Forelimb muscle (tissue), 1 donor: ENCODE measurements at places on chromosomes 4 and X.

GRCh38 chrX:34578237-34578636 is 78.8 kb downstream of the TMEM47 start:
- peak; percentile 16 for DNase-seq

DNA sequence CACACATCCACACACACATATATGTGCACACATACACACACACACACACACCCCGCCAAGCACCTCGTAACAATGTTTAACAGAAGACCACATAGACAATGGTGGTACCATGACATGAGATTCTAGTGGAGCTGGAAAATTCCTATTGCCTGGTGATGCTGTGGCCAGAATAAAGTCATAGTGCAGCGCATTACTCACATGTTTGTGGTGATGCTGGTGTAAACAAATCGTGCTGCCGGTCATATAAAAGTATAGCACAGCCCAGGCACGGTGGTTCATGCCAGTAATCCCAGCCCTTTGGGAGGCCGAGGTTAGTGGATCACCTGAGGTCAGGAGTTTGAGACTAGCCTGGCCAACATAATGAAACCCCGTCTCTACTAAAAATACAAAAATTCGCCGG is 275.2 kb downstream of the TRIML1 start:
- no peak for DNase-seq

DNA sequence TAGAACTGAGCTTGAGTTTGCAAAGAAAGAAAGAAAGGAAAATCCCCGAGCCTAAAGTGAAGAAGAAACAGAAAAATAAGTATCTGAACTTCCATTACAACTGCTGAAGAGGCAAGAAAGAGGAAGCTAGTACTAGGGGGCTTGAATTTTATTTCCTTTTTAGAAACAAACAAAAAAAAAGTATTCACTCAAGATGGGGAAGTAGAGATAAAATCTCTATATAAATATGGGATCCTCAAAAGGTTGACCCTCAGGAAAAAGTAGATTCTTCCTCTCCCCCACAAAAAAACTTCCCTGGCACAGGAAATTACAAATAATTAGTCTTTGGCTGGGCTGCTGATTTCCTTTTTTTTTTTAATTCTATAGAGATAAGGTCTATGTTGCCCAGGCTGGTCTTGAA is 16.0 kb downstream of the LRBA start:
- DNase-seq = no peak

GRCh38 chrX:109089359-109089758 is 353.0 kb upstream of the IRS4 start:
- DNase-seq = no peak

DNA sequence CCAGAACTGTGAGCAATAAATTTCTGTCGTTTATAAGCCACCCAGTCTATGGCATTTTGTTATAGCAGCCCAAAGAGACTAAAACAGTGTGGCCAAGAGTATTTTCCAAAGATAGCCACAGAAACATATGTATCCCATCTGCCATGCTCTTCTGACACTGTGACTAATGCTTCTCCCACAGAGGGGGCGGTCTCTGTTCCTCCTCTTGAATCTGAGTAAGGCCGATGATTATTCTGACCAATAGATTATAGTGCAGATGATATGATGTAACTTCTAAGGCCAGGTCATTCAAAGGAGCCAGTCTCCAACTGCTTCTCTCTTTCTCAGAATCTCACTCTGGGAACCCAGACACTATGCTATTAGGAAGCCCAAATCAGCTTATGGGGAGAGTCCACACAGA is 570.7 kb downstream of the BCOR start:
- DNase-seq = no peak

GRCh38 chr4:13527981-13528820 is 16.1 kb downstream of the NKX3-2 start:
- no peak for DNase-seq
